ENCODE measurements at places on chromosomes 2 and 18. TPM values are rescaled to one million over a fixed set of nuclear protein-coding genes. Genes with fewer than 3 reads are reported as not detected.

The SERPINB12 gene
- total RNA-seq = not detected

The MYO7B gene
- 0.47 TPM for total RNA-seq

The RAB27B gene
- total RNA-seq = 3.5 TPM

The SLC16A14 gene
- total RNA-seq = 0.18 TPM

The GCA gene
- total RNA-seq = 13.8 TPM

The APCDD1 gene
- total RNA-seq = under 0.01 TPM

Measured in endothelial cell of coronary artery (primary cell).